Astrocyte of the cerebellum (primary cell): ENCODE measurements at places on chromosomes 6 and 20.

DNA sequence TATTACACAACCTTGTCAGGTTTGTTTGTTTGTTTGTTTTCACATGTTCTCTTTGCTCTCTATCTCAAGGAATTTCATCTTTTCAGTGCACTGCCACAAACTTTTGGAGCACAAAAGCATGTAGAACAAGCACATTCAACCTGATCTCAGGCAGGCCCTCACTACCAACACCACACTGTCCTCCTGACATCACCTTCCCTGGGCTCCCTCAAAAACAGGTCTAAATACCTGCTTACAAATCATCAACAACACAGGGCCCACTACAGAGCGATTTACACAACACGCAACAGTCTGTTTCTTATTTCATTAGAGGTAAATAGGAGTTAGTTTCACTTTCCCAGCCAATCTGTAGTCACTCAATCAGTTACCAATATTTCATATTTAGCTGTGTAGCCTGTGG is 241.4 kb downstream of the EPHA7 start:
- DNase-seq = no peak

DNA sequence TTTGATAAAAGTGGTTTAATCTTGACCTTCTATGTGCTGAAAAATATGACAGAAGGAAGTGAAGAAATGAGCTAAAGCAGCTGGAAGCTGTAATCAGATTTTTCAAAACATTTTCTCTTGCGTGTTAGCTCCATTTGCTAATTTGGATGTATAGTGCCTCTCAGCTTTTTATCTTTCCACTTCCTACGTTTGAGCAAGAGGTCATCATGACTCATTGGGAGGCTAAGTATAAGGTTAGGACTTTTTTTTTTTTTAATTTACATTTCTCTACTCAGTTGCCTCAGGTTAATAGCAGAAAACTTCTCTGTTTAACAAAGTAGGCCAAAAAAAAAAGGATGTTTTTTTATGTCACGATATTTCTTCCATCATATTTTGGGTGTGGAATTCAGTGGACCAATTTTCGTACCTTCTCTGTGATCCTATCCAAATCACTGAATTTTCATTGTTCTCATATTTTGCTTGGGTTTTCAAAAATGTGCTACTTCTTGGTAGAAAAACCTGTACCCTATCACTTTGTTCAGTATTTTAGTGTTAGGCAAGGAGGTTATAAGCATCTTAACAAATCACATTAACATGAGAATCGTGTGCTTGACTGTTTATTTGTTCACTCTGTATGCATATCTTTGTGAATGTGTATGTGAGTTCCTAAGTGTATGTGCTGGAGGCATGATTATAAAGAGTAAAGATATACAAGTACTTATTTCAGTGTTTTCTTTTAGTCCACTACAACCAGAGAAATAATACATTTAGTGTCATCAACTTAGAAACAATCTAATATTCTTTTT is 1028.3 kb upstream of the EYS start:
- DNase-seq = no peak

- DNase-seq = peak; percentile 46
Observed at GRCh38 chr6:134175532-134176263, 123.3 kb upstream of the SLC2A12 start.

- DNase-seq = peak; percentile 12
Observed at GRCh38 chr6:4607793-4608192, 168.4 kb upstream of the CDYL start.

DNA sequence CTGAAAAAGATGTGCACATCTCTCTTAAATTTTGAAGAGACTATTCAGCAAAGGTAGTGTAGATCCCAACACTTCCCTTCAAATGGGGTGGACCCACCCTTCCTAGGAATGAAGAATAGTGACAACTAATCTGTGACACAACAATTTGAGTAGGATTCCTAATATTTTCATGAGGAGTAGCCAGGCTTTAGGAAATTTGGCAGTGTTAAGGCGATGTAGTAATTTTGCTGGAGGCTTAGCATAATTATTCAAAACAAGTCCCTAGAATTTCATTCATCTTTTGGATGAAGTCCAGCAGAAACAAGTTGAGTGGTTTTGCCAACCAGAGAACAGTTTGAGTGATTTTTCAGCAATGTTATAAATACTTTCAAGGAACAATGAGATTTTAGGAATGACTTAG is 52.4 kb downstream of the ELOVL4 start:
- DNase-seq = no peak

DNA sequence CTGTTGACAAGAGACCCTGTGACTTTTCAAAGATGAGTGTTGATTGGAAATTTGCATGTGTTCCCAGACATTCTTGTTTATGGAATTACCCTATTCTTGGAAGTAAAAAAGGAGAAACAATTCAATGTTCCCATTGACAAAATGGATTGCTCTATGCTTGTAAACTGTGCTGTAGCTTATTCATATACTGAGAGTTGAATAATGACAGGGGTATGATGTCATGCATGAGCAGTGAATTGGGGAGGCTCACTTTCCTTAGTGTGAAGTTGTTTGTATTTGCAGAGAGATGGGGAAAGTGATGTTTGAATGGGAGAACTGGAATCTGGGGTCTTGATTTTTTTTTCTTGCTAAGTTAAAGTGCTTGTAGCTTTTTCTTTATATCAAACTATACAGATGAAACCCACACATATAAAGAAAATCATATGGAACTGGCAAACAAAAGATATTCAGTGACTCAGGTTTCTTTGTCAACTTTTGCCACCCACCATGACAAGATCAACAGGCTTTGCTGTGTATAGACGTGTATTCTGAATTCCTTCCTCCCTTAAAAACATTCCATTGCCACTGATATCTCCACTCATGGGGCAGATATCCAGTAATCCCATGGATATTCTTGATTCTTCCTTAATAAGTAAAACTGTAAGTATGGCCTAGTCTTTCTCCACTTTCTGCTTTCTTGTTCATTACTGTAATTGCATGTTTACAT is 97.8 kb upstream of the JAG1 start:
- no peak for DNase-seq

GRCh38 chr20:10113746-10114145 is 79.0 kb downstream of the ANKEF1 start:
- no peak for DNase-seq

GRCh38 chr6:134491477-134491876 is 173.6 kb upstream of the SGK1 start:
- peak; percentile 37 for DNase-seq

DNA sequence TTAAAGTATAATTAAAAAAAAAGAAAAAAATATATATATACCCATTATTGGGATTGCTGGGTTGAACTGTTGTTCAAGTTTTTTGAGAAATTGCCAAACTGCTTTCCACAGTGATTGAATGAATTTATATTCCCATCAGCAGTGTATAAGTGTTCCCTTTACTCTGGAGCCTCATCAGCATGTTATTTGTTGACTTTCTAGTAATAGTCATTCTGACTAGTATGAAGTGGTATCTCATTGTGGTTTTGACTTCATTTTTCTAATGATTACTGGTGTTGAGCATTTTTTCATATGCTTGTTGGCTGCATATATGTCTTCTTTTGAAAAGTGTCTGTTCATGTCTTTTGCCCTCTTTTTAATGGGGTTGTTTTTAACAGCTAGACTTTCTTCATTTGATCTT is 1260.8 kb upstream of the GJE1 start:
- no peak for DNase-seq

- DNase-seq = no peak
Observed at GRCh38 chr6:19928461-19928860, 91.3 kb downstream of the ID4 start.

DNA sequence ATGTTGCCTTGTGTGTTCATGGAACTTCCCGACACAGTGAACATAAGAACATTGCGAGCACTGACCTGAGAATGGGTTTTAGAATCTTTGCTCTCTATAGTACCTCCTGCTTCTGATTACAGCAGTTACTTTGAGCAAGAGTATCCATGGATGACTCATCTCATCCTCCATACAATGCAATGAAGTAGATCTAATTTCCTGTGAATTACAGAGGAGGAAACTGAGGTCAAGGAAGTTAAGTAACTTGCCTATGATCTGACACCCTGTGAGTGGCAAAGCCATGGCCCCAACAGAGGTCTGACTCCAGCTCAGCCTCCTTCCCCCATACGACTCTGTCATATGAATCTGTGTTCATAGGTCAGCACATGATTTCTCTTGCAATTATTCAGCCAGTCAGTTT is 518.1 kb downstream of the TFAP2A start:
- no peak for DNase-seq

DNA sequence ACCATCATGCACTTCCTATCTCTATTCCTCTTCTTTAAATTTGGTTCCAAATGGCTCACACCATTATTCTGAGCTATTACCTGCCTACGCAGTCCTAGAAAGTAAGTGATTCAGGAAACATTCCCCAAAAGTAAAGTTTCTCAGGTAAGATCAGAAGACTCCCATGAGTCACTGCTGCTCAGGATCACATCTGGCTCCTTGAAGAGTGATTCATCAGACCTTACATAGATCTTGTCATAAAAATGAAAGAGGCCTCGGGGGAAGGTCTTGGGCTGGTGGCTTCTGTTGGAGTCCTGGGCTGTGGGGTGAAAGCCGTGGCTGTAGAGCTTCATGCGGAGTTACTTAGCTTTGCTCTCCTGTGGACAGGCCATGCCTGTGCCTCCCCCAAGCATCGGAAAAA is 35.9 kb downstream of the PLG start:
- no peak for DNase-seq

GRCh38 chr20:7609251-7609650 is 331.0 kb downstream of the HAO1 start:
- DNase-seq = no peak

DNA sequence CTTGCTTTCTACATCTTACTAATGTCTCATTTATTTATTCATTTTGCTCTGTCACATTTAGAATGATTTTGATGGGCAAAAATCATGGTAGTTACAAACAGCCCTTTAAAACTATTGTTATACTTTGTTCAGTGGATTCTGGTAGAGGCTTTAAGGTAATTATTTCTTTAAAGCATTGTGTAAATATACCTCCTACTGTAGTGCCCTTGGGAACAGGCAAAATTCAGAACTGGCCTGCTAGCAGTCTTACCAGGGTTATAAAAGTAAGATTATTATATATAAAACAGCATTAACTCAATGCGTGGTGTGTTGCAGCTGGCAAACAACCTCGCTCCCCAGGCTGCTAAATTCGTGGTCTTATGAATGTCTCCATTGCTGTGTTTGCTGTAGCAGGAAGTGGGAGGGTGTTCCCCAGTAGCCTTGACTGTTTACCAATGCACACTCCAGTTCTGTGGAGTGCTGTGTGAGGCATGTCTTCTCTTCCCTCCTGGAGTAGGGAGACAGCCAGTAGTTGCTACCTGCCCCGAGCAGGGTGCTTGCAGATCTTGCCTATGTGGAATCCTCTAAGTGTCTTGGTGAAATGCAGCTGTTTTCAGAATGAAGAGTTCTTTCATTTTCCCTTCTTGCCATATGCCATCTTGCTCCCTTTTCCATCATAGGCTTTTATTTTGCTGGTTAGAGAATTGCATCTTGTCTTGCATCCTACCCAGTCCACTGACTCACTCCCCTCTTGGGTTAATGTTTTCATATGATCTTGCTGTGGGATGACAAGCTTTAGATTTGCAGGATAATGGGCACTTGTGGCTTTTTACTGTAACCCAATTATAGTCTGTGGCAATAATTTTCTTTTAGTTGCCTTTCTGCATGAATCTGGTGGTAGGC is 45.3 kb downstream of the IGF2R start:
- DNase-seq = no peak

DNA sequence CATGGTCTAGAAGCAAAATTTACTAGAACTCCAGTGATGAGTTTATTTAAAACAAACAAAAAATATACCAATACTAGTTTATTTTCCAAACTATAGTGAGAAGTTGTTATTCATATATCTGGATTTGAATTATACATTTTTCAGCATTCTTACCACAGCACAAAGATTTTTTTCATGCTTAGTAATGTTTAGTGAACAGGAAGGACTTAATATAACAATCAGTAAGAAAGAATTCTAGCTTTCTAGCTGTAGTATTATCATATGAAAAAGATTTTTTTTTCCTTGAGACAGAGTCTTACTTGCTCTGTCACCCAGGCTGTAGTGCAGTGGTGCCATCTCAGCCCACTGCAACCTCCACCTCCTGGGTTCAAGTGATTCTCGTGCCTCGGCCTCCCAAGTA is 13.8 kb downstream of the MARCKS start:
- DNase-seq = no peak

DNA sequence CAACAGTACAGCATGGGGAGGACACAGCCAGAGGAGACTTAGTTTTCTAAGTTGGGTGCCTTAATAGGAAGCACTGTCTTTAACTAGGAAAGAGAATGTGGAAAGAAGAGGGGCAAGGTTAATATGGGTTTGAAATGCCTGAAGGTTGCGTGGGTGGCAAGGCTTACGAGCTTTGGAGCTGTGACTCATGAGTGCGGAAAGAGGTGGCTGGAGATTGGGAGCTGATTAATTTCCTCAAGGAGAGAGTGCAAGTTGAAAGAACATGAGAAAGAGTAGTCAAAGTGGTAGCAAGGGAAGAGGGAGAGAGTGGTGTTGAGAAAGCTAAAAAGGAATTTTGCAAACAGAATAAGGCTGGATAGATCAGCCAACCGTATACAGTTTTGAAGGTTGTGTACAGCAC is 315.1 kb upstream of the PRND start:
- no peak for DNase-seq

DNA sequence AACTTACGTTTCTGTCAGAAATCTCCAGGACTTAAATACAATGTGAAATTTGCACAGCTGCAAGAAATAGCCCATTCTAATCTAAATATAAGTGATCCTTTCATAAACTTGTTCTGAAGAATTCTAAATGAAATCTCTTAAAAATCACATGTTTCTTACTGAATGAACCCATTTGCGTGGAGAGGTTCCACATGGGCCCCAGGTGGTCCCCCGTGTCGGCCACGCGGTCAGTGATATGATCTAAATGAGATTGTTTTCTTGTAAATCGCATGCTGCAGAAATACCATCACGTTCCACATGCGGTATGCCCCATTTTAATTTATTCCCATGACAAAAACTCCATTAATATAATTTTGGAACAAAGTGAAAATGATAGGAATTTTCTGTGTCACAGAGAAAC is 818.9 kb upstream of the SLC35B3 start:
- no peak for DNase-seq
